ENCODE measurements at places on chromosomes 7 and 10.
A peak's percentile ranks its signal among the peaks of the same experiment; 100 is the strongest.

- no peak for DNase-seq
Observed at GRCh38 chr10:72250666-72251065, 23.1 kb upstream of the DDIT4 start.

DNA sequence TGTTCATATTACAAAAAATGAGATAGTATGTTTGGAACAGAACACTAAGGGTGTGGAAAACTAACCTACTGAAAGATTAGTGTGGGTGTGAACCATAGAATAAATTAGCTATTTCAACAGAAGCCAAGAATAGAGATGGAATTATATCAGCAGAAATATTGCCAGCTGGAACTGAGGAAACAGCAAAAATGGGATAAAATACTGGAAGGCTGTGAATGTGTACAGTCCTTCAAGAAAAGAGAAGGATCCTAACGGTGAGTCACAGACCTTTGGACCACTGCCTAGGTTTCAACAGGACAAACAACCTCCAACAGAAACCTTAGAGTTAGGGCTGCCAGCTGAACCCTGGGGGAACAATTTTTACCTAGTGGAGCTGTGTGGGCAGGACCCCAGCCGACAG is 395.0 kb downstream of the ZWINT start:
- no peak for DNase-seq

DNA sequence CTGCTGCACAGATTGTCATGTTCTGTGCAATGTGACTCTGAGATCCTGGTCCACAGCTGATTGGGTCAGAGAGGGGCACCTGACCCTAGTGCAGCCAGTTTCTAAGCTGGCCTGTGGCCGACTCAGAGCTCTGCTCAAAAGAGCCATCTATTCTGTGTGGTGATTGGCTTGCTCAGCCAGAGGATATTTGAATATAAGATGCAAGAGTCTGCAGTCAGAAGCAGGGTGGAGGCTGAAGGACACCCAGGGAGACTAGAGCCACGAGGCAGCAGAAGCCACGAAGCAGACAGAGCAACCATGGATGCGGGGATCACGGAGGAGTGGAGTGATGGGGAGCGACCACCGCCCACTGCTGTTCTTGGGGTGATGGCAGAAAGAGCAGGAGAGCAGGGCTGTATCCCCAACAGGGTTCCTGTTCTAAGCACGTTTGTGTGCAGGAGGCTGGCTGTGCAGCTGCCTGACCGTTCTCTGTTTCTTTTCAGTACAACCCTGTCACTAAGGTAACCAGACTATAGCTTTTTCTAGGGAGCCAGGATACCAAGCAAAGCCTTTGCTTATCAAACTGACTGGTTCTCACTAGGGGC is 19.5 kb upstream of the RHEB start:
- DNase-seq = no peak

DNA sequence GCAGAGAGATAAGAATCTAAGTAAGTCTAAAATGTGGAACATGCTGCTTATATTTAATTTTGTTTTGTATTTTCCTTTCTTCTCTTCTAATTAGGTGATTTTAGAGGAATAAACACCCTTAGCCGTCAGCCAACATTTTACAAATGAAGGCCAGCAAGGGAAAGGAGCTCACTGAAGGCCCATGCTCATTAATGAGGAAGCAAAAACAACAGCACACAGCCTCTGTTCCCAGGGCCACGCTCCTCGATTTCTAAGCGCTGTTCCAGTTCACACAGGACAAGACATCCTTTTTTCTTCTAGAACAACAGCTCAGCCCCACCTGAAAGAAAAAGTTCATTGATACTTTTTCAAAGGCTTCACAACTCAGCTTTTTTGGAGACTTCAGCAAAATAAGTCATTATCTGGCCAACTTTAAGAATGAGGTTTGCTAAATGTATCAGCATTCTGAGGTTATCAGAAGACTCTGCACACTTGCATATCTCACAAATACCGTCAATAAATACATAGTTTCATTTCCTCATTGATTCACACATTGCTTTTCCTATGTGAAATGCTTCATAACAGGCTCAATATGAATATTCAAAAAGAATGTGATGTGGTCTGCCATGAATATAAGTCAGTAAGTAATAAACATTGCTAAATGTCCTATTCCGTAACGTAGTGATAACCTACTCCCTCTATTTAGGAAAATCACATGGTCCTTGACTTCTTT is 34.8 kb upstream of the SFMBT2 start:
- no peak for DNase-seq

- peak; percentile 3 for DNase-seq
Observed at GRCh38 chr7:28685644-28686417, 272.3 kb downstream of the TRIL start.

DNA sequence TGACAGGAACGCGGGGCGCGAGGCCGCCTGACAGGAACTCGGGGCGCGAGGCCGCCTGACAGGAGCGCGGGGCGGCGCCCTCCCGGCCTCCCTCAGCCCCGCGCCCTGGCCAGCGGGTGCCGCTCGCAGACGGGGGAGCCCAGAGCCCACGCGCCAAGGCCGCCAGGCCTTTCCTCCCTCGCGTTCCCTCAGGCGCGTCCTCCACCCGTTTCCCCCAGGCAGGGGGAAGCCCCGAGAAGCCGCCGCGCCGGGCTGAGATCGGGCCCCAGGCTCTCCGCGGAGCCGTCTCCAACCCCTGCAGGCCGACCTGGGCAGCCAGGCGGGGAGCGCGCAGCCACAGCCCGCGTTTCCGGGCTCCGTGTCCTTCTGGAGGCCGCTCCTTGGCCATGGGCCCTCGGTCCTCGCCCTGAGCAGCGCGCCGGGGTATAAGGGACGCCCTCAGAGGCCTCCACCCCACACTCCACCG is 17.7 kb downstream of the PTPRN2 start:
- DNase-seq = no peak

GRCh38 chr7:4169455-4169854 is 512.6 kb upstream of the FOXK1 start:
- no peak for DNase-seq

DNA sequence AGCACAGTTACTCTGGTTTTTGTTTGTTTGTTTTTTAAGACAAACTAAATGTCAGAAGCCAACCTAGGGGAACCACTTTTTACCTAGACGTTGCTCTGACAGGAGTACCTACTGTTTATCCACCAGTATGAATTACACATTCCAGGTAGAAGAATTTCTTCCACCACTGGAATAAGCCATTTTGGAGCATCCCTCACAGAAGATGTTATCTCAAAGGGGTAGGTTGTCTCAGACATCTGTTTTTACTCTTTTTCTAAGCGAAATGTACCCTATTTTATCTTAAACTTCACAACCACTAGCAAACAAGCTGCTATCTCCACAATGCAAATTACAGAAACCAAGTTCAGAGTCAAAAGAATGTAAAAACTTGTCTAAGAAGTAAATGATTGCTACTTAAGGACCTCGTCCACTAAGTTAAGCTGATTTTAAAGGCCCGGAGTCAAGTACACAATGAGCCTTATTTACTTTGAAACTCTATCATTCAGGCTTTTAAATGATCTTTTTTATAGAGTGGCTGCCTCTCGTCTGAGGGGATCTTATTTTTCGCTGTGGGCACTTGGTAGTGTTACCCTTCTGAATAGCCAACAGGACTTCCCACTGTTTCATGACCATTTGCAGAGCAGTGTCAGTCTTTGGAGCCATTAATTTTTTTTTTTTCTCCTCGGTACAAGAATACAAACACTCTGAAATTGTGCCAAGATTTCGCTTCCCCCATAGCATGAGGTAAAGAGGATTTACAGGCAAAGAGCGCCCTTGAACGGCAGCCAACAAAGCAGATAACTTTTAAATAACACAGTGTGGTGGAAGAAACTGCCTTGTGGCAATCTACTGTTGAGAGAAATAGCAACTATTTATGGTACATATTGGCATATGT is 15.7 kb upstream of the ARMC3 start:
- no peak for DNase-seq

GRCh38 chr7:113371416-113372043 is 253.2 kb upstream of the SMIM30 start:
- no peak for DNase-seq

DNA sequence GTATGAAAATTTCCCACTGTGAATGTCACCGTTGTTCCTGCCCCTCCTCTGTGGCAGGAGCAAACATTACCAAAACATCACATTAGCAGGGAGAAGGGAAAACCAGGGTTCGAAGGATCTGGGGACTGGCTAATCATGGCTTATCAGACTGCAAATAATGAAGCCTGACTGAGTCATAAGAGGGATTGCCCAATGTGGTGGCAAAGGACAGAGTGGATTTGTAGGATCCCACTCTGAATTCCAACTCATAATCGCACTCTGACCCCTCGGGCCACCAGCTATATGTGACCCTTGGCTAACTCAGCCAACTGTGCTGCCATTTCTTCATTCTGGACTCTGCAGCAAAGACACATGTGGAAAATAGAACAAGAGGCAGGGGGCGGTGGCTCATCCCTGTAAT is 347.3 kb upstream of the AUTS2 start:
- DNase-seq = no peak

DNA sequence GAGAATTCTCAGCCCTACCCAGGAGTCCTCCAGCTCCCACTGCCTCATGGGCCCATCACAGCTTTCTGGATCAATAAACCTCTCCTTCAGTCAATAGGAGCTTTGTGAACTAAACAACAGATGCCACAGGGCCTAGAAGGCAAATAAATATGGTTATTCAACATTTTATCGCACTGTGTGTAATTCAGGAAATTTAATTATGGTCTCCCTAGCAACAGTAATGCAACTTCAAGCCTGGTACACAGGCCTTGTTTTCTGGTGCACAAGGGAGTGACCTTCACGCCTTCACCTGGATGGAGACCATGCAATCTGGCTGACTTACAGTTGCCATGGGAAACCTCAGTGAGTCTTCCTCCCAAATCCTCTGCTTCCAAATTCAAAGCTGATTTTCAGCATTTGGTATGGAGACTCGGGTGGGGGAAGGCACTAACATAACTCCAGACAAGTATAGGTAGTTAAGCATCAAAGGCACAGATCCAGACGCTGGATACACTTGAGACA is 441.0 kb upstream of the NPVF start:
- DNase-seq = no peak

GRCh38 chr10:103833731-103834365 is 21.5 kb downstream of the SH3PXD2A start:
- no peak for DNase-seq

GRCh38 chr7:140342727-140343514 is 55.4 kb downstream of the SLC37A3 start:
- no peak for DNase-seq

GRCh38 chr7:55303220-55303619 is 61.9 kb upstream of the LANCL2 start:
- DNase-seq = no peak

DNA sequence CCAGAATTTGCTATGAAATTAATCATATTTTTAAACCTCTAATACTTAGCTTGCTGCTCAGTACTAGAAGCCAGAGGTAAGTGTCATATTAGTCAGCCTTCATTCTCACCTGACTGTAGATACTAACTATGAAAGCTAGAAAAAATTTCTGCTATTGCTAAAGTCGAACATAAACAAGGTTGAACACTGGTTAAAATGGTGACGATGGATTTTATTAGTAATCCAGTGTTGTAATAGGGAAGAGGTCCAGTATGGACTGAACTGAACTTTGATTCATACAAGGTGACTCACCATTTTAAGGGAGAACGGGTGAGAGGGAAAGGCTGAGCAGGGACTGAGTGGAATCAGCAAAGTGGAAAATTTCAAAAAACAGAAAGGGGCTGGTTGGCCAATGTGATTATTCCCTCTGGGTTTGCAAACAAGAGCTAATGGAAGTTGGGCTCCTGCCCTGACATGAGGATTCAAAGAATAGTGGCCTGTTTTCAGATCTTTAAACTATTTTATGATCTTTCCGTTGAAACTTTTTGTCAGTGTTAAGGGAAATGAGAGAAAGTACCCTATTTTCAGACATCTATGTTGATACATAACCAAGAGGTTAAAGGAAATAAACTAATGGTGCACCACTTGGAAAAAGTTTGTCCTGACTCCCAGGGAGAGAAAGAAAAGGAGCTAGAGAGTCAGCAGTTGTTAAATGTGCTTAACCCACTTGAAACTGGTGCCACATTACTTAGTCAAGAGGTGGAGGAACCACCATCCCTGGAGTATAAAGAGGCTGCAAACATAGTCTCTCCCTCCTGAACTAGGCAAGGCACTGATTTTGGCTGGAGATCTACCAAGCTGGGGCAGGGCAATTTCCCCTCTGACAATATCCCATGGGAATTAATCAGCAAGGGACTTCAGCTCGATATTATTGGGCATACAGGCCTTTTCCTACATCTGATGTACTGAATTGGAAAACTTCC is 15.3 kb upstream of the AKR1C1 start:
- no peak for DNase-seq

All from activated CD4-positive, alpha-beta T cell treated with anti-CD3 and anti-CD28 coated beads for 48 hours (primary cell).